ENCODE measurements at places on chromosomes 16 and 17.

- no peak for DNase-seq
Measured at GRCh38 chr17:44773140-44773539, 14.4 kb downstream of the ADAM11 start.

GRCh38 chr17:81334391-81334901 lies 39.3 kb upstream of the SLC38A10 start:
- DNase-seq, result no peak

DNA sequence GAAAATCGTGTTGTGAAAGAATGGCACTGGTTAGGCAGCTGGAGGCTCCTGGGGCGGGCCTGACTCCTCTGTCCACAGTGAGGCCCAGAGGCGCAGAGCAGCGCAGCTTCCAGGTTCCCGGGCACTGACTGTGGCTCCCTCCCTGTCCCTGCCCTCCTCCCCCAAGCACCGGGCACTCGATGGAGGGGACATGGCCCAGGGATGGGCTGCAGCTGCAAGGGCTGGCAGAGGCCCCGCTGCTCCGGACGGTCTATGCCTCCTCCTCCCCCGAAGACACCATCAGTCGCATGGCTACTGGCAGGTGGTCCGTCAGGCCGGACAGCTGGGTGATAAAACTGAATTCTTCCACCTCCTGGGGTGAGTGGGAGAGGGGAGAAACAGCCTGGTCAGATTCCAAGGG lies 50.1 kb downstream of the PRMT7 start:
- no peak for DNase-seq

GRCh38 chr17:38879878-38880665 lies 10.2 kb downstream of the LASP1 start:
- no peak for DNase-seq

GRCh38 chr16:67773569-67774456 lies 32.5 kb downstream of the RANBP10 start:
- DNase-seq, result no peak

DNA sequence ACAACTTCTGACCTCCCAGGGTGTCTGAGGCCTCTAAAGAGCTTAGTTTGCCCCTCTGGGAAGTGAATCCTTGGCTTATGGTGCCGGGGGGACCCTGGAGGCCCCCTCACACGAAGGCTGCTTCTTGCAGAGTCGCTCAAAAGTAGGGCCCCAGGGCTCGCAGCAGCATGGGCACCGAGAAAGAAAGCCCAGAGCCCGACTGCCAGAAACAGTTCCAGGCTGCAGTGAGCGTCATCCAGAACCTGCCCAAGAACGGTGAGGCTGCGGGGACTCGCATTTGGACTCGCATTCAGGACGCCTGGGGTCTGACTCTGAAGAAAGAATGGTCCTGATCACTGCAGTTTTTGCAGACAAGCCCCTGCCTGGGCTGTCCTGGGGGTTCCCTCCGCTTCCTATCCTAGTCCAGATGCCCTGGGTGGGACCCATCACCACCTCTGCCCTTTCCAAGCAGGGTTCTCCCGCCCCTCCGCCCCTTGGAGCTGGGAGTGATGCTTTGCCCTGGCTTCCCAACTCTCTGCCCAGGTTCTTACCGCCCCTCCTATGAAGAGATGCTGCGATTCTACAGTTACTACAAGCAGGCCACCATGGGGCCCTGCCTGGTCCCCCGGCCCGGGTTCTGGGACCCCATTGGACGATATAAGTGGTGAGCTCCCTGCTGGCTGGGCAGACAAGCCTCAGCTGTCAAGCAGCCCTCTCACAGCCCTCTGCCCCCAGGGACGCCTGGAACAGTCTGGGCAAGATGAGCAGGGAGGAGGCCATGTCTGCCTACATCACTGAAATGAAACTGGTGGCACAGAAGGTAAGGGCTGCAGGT lies 698 bp downstream of the ACBD4 start:
- no peak for DNase-seq

DNA sequence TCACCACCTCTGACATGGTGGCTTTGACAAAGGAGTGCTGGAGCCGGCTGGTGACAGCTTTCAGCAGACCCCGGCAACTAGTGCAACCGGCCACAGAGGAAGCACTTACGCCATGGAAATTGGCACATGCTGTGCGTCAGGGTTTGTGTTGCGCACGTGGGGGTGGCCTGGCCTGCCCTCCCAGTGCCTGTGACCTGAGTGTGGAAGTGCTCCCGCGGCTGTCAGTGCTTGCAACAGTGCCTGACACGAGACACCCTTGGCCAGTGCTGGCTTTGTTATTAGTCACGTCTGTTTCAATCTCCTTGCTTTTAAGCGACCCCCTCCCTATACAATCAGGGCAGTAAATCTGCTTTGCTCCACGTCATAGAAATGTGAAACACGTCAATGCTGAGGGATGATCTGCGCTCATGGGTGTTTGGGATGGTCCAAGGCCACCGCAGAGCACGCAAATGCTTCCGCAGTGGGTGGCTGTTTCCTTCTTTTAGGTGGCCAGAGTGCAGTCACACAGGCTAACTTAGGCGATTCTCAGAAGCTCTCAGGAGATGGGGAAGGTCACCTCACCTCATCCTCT lies 64.3 kb downstream of the PGS1 start:
- no peak for DNase-seq

GRCh38 chr17:79842656-79843473 lies 3.6 kb upstream of the CBX4 start:
- DNase-seq, result no peak

GRCh38 chr17:62827746-62828485 lies 19.8 kb upstream of the MARCHF10 start:
- DNase-seq, result no peak

DNA sequence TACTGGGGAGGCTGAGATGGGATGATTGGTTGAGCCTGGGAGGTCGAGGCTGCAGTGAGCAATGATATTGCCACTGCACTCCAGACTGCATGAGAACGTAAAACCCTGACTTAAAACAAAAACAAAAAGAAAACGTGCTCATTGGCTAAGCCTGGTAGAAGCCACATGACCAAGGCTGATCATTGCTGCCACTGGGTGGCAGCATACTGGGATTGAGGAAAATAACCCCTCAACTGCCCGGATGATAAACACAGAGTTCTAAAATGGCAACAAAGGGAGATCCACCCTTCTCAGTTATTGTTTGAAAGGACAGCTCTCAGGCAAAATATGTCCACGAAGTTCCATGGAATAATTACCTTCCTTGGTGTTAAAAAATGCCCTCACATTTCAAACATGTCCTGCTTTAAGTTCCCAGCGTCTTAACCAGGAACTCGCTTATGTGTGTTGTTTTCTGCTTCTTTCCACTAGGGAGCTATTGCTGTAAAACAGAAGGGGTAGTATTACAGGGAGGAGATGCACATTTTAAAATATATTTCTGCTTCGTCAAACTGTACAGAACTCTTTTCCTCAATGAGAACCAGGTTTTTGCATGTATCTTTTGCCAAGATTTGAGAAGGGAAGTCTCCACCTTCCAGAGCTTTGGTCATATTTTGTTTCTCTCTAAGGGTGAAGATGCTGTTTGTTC lies 675.3 kb downstream of the MAF start:
- DNase-seq, result no peak

GRCh38 chr17:4297351-4297750 lies 33.6 kb upstream of the ANKFY1 start:
- DNase-seq, result no peak

DNA sequence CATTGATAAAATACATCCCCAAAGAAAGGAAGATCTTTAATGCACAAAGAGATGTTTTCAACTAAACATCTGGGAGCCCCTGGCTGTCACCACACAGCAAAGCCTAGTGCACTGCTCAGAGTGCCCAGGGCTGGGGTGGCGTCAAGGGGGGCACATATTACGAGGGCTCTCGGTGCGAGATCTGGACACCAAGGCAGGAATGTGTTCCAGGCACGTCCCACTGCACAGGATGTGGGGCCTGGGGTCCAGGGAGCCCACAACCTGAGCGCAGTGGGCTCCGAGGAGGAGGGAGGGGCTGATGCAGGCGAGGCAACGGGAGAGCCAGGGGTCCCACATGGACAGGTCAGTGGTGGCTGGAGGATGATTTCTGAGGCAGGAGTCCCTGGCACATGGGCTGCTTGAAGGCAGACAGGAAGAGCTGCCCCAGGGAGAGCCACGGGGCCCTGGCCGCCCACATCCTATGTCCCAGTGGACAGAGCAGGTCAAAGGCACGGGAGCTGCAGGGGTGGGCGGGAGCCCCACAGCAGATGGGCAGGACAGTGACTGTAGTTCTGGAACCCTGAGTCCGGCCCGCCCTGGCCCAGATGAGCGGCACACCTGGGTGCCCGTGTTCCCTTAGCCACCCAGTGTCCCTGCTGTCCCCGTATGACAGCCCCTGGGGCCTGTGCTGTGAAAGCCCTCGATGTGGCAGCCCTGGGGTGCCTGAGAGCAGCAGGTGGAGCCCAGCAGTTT lies 56.4 kb downstream of the ZNF778 start:
- no peak for DNase-seq

- DNase-seq, result no peak
Measured at GRCh38 chr17:2094891-2095535, 40.1 kb downstream of the HIC1 start.

DNA sequence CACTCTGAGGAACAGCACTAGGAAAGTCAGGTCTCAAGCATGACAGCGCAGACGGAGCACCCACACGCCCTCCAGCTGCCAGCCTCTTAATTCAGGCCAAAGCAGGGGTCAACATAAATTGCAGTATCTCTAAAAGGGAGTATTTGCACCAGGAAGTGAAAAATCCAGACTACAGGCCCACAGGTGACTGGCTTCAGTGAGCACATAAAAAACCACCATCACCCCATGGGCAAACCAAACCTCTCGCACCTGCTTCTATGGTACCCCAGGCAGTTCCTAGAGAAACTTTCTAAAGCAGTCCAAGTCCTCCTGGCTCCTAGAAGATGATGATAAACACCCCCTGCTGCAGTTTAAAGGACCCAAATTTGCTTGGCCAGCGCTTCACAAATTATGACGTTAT lies 129.8 kb downstream of the ZNF423 start:
- DNase-seq, result no peak

DNA sequence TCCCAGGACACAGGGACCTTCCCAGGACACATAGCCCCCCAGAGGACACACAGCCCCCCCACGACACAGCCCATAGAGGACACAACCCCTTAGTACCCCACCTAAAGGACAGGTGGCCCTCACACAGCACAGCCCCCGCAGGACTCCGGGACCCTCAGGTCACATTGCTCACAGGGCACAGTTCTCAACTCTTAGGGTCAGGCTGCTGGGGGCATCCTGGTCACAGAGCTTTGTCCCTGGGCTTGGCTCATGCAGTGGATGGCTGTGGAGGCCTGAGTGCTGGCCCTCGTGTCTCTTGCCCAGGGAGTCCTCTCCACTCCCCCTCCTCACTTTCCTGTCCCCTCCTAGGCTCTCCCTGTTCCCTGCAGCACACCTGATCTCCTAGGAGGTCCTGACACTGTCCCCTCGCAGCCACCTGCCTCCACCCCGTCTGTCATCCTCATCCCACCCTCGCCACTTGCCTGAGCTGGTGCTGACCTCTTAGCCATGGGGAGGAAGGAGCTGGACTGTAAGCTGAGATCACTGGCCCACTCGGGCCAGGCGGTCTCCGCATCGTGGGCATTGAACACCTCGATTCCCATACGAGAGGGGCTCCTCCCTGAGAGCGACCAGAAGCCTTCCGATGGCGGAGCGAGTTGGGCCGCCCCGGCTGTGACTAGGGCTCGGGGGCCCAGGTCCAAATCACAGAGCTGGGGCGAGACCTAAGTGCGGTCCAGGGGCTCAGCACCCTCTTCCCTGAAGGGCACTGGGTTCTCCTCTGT lies 1.4 kb upstream of the WDR45B start:
- DNase-seq, result no peak

- DNase-seq, result no peak
Measured at GRCh38 chr16:78291604-78292003, 192.2 kb downstream of the WWOX start.

GRCh38 chr17:69473841-69474831 lies 59.6 kb downstream of the MAP2K6 start:
- no peak for DNase-seq

GRCh38 chr17:75623386-75623785 lies 9.8 kb upstream of the SMIM5 start:
- no peak for DNase-seq

- DNase-seq, result no peak
Measured at GRCh38 chr17:43418441-43419374, 19.9 kb downstream of the ARL4D start.
